ENCODE measurements at places on chromosomes 3 and 15.

- no peak for DNase-seq
Measured at GRCh38 chr3:133574260-133574881, 885 bp downstream of the CDV3 start.

DNA sequence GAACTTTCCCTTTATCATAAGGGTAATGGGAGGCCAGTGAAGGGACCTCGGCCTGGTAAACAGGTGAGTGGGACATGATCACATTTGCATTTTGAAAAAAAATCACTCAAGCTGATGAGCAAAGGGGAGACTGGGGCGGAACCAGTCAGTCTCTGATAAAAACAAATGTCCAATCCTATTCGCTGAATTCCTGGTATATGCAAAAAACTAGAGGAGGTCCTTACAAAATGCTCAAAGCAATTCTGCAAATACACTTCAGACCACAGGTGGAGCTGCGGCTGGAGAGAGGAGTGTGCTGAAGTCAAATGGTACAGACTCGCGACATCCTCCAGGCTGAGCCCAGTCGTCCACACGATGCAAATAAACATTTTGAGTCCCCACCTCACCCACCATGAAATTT lies 166.7 kb downstream of the FOXP1 start:
- no peak for DNase-seq

GRCh38 chr15:71103102-71103676 lies 12.1 kb upstream of the THSD4 start:
- no peak for DNase-seq

DNA sequence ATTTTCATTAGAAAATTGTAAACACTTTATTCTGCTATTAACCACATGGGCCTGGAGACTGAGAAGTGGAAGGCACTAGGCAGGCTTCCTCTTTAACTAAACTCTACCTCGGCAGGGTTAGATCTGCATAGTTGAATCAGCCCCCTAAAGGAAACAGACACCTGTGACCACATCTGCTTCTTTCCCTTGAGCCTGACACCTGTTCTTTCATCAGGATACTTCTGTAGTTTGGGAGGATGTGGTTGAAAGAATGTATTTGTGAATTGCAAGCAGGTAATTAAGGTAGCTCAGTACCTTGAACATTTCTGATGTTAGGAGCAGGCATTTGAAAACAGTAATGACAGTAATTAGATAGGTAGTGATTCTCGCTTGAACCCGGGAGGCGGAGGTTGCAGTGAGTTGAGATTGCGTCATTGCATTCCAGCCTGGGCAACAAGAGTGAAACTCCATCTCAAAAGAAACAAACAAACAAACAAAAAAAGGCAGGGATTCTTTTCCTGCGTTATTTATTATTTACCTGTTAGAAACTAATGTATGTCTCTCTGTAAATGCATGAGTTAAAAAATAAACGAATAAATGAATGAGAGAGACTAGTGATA lies 468.5 kb downstream of the NLGN1 start:
- no peak for DNase-seq

DNA sequence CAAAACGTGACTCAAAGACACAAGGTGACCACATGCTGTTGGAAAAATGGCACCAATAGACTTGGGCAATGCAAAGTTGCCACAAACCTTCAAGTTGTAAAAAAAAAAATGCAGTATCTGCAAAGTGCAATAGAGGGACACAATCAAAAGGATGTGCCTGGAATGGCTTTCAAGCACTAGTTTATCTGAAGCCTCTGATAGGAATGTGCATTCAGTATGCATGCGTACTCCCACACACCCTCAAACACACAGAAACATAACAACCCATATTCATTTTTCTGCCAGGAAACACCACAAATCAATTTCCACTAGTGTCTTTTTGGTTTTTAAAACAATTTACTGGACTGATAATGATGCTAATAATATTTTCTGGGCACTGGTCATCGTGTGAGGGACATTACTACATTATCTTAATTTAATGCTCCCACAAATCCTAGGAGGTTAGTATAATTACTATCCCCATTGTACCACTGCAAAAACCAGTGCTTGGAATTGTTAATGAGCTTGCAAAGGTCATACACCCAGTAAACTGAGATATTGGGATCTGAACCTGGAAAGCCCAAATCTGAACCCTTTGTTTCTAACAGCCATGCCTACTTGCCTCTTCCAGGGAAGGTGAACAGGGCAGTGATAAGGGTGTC lies 298.7 kb downstream of the MAGI1 start:
- no peak for DNase-seq

DNA sequence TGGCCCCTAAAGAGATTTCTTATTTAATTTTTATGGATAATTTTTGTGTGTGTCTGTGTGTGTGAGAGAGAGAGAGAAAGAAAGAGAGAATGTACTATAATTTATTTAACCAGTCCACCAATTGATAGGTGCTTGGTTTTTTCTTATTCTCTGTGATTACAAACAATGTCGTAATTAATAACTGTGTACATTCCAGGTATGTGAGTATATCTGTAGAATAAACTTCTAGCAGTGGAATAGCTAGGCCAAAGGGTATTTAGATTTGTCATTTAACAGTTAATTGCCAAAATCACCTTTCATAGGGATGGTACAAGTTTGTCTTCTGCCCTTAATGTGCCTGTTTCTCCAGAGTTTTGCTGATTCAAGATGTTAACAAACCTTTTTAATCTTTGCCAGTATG lies 35.3 kb downstream of the FOXL2 start:
- no peak for DNase-seq

Measured in smooth muscle cell of the brain vasculature (primary cell).